ENCODE measurements at places on chromosomes 5 and 9.
A peak's percentile ranks its signal among the peaks of the same experiment; 100 is the strongest.

DNA sequence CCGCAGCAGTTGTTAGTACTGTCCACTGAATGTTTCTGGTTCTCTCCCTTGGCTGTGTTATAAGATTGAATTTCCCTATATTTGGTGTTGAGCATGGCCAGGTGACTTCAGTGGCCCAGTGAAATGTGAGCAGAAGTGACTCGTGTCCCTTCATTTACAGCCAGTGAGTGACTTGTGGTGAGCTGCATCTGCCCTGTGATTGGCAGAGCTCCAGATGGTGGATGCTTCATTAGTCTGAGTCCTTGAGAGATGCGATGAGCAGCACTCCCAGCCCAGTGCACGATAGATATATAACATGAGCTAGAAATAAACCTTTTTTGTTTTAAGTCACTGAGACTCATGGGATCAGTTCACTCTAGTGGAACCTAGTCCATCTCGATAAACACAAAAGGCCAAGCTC is 19.3 kb downstream of the PCSK5 start:
- DNase-seq = no peak

GRCh38 chr5:139711067-139711905 is 63.1 kb downstream of the CXXC5 start:
- peak; percentile 24 for DNase-seq

DNA sequence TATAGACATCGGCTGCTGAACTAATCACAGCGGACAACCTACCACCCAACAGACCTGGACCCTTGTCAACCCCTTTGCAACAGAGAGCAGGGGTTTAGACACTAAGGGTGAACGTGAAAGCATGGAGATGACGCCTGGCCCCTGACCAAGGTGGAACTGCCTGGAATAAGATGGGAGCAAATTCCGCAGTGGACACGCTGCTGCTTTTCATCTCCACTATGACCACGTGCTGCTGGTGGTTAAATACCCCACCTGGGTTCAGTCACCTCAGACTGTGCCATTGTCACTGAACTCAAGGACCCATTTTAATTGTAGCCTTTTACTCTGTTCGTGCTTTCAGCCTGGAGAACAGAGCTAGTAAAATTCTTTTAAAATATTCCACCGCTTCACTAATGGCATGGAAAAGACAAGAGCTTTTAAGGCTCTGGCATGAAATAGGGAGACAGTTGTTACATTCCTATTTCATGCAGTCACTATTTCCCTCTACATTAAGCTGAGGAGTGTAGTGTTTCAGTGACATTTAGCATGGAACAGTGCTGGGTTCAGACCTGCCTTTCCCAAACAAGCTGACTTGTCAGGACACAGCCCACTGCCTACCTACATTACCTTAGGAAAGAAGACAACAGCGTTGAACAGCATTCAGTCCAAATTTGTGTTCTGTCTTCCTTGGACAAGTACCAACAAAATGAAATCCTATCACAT is 96.8 kb downstream of the ANKRD18B start:
- no peak for DNase-seq

GRCh38 chr9:99573085-99573484 is 248.6 kb upstream of the NR4A3 start:
- no peak for DNase-seq

DNA sequence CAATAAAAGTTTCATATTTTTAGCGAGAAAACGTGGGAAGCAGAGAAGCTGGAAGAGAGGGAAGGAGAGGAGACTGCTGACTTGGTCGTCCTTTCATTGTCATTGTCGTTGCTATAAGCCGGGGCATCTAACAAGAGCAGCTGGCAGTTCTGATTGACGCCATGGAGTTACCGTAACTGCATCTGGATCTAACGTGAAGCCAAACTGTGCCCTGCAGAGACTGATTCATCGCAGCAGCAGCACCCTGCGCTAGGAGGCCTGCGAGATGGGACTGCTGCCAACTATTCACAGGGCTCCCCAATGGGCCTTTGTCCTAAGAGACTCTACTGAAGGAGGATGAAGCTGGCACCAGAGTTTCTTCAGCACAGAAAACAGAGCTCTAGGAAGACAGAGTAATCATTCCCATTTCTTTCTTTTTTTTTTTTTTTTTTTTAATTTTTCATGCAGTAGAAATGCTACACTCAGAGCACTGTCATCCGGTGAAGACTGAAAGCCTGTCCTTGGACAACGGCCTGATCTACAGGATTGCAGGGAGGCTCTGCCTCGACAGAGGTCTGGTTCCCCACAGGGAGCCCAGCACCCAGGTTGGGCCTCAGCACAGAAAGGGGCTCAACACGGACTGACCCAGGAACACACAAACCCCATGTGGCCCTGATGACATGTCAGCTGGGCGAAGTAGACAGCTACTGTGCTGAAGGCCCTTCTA is 47.8 kb downstream of the RETREG1 start:
- DNase-seq = no peak

GRCh38 chr5:135999406-136000139 is 29.2 kb upstream of the TGFBI start:
- no peak for DNase-seq
